ENCODE measurements at places on chromosomes 4 and X.

DNA sequence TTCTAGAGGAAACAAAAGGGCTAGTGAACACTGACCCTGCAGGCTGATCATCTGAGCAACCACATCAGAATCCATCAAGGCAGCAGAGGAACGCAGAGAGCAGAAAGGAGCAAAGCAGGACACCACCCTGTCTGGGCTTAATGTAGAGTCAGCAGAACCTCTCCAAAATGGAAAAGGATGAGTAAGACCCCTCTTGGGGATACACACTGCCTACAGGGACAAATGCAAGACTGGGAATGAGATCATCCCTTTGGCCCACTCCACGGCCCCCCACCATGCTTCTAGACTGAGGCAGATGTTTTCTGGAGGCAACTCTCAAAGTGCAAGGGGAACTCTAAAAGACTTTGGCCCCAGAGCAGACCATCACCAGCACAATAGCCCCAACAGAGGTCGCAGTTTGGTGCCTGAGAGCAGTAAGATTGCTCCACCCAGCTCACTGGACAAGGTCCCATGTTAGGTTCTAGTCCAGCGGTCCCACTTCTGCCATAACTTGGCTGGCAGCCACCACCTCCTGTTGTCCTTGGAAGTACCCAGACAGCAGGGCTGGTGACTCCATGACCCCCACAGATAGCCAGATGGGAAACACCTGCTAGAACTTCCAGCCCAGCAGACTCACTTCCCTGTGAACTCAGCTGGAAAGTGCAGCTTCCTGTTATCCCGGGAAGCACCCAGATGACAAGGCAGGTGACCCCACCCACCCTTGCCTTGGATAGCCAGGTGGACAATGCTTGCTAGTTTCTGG, 372.7 kb downstream of the INPP4B start:
- DNase-seq, result no peak

- no peak for DNase-seq
These were observed 329.7 kb downstream of the EPHA5 start for GRCh38 chr4:65340382-65341109.

DNA sequence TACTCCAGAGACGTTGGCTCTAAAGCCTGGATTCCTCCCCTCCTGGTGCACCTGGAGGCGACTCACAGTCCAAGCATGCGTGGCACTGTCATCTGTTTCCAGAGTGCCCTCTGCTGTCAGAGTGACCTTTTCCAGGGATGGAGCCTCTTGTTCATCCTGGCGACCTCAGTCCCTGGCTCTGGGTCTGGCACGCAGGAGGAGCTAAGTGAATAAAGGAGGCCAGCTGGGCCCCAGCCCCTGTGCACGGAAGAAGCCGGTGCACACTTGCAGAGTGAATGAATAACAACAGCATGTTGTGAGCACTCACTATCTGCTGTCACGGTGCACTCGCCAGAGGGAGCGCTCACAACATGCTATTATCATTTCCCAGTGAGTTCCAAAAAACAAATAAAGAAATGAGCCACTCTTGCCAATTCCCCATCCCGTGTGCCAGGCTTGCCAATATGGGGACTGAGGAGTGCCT, 27.8 kb upstream of the PSAPL1 start:
- DNase-seq, result no peak

DNA sequence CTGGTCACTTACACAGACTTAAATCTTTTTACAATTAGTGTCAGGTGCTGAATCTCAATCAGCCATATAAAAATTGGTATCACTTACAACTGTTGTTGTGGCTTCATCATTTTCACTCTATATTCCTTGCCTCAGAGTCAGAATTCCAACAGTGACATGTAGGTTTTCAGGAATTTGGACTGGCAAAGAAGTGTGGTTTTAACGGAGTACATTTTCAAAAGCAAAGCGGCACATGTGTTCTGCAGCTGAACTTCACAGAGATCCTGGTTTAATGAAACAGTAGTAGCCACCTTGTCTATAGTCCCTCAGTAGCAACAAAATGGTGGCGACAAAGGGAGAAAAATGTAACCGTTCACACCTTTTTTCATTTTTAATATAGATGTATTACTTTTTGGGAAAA, 486.6 kb downstream of the FAT4 start:
- DNase-seq, result no peak

DNA sequence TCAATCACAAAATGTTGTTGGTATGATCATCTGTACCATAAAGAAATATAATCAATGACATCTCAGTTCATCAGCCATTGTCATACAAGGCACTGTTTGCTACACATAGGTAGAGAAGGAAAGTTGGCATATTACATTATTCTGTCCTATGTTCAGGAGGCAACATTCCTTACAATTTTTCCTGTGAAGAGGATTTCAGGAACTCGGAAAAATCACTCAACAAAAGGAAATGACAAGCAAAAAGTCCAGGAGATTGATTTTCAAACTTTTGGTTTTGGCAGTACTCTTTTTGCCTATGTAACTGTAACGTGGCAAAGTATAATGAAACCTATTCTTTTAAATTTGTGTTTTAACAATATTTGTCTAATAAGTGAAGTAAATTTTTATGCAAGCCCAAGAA, 131.3 kb downstream of the MAB21L2 start:
- no peak for DNase-seq

DNA sequence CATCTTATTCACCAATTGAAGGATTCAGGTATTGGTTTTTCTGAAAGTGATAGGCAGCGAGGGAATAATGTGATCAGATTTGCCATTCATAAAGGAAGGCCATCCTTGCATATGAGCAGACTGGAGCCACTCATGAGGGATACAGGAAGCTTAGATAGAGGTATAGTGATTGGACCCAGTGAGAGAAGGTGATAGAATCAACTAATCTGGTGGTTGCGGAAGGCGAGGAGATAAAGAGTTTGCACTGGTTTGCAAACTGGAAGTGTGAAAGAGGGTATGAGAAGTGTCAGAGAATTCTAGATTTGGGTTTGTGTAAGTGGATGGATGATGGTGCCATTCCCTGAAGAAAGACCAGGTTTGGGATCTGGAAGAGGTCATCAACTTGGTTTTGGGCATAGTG, 57.3 kb upstream of the RASGEF1B start:
- DNase-seq, result no peak
